ENCODE measurements at places on chromosomes 4 and X.

DNA sequence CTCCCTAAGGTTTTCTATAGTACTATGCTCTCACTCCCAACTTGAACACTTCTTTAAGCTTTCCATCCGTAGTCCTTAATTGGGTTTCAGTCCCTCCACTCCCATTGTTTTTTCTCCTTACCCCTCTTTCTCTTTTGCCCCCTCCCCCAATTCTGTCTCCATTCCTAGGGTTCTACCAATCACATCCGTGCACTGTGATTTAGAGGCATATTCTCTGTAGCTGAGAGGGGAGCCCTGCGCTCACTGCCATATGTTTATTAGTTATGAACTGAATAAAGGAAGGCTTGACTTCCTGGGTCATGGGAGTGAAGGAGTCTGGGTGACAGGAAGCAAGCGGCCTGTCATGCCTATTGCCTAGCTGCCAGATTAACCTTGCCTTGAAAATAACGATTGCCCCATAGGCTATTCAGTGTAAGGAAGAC is 471 bp downstream of the MCTS1 start:
- DNase-seq, result peak; percentile 6

- DNase-seq, result no peak
These were observed 8.8 kb downstream of the FNIP2 start for GRCh38 chr4:158777423-158778155.

DNA sequence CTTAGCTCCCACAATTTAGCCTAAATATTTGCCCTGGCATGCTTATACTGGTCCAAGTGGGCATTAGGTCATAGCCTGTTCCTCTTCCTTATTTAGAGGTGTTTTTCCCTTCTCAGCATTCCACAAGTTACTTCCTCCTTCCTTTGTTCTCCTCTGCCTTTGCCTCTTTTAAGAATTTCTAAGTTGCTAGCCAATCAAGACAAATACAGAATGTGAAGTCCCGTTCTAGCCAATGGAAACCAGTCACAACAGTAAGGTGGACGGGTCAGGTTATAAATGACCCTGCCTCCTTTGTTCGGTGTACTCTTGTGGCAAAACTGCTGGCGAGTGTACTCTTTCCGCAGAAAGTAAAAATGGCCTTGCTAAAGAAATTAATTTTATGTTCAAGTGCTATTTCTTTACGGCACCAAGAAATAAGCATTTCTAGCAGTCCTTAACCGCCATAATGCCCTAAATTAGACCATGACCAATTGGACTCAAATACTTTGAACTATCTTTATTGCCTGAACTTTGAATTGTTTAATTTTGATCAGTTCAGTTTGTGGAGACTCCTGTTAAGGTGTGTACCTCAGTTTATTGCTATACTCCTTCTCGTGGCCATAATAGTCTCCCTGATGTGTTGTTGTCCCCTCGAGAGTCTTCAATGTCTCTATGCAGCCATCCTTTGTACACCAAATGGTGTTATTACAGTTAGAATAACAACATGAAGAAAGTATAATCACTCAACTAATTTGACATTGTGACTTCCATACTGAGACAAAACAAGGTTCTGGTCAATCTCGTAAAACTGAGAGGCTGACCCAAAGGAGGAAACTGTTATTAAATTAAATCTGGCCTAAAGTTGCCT is 1.6 kb upstream of the HADH start:
- DNase-seq, result no peak

GRCh38 chr4:10437735-10438134 is 19.5 kb downstream of the ZNF518B start:
- no peak for DNase-seq

DNA sequence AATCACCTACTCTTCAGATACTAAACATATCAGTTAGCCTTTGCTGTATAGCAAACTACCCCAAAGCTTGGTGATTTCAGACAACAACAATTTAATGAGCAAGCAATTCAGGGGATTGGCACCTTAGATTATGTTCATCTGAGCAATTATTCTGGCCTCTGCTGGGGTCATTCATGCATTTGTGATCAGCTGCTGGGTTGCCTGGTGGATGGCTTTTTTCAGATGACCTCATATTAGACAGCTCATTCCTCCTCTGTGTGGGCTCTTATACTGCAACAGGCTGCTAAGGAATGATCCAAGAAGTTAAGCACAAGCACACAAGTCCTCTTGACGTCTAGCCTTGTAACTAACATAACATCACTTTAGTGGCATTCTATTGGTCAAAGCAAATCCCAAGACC is 153.0 kb upstream of the PPP1R2C start:
- DNase-seq, result no peak

- no peak for DNase-seq
These were observed 123.6 kb upstream of the INTU start for GRCh38 chr4:127509155-127509554.

GRCh38 chrX:121122332-121122731 is 74.9 kb downstream of the GLUD2 start:
- no peak for DNase-seq

GRCh38 chrX:121320441-121320840 is 273.0 kb downstream of the GLUD2 start:
- DNase-seq, result no peak

DNA sequence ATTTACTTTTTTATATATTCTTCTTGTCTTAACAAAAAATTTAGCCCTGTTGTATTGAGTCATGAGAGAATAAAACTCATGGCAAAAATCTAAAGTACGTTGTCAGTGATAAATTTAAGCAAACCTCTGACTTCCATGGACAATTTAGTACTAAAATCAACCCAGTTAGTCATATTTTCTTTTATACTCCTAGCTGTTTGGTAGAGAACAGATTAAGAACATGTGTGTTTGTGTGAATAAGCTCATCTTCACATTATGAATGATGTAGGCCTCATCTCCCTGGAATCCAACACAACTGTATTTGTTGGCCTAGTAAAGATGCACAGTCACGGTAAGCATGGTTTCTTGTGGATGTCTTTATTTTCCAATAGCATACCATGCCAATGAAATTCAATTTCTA is 40.8 kb upstream of the FAM47B start:
- no peak for DNase-seq

- no peak for DNase-seq
These were observed 3.3 kb upstream of the AWAT2 start for GRCh38 chrX:70052895-70053615.

GRCh38 chr4:70603856-70604255 is 11.8 kb downstream of the AMBN start:
- no peak for DNase-seq

- DNase-seq, result no peak
These were observed 38.0 kb downstream of the APBB2 start for GRCh38 chr4:41176340-41176739.

- DNase-seq, result no peak
These were observed 186.0 kb downstream of the HHIP start for GRCh38 chr4:144831971-144832370.

- DNase-seq, result no peak
These were observed 64.0 kb downstream of the PTTG2 start for GRCh38 chr4:38024206-38024509.

DNA sequence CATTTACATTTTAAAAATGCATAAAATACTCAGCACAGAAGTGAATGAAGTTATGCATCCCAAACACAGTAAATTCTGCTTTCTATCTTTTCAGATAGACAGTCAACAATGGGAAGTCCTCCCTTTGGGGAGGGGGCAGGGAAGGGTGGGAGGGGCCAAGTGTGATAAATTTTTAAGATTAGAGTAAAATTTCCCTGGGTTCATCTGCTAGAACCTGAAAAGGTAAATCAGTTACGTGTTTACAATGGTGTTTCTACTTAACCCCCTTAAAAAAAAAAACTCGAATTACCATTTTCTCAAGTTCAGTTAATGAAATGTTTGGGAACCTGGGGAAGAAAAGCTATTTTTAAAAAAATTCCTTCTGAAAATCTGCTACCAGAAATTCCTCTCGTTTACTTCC is 9.1 kb downstream of the PITX2 start:
- no peak for DNase-seq

DNA sequence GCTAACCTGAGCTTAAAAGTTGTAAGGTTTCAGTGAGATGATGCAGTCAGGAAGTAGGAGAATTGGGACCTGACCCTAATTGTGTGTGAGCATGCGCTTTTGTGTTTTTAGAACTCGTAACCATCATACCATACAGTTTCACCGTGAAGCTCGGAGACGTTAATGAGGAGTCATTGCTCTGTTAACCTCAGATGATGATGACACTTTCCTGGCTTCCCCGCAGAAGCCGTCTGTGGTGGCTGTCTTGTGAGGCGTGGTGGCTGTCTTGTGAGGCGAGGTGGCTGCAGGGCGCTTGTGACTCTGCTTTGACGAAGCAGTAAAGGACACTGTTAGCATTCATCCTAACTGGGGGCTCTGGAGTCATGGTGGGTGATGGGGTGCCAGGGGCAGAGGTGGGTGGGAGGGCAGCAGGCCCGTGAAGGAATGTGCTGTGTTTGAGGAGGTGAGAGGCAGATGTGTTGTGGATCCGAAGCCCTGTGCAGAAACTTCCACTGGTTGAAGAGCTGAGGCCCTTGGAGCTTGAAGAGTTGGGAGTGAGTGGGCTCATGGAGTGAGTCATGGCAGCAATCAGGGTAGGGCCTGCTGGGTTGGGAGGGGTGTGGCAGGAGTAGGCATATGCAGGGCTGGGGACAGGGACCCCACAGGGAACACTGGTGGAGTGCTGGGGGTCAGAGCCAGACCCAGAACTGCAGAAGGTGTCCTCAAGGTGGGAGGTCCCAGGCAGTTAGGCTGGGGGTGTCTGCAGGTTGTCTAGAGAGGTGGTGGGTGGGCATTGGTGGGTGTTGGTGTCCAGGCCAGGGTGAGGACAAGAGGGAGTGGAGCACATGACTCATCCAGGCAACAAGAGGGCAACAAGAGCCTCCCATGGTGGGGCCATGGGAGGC is 57.4 kb downstream of the NSD2 start:
- no peak for DNase-seq

DNA sequence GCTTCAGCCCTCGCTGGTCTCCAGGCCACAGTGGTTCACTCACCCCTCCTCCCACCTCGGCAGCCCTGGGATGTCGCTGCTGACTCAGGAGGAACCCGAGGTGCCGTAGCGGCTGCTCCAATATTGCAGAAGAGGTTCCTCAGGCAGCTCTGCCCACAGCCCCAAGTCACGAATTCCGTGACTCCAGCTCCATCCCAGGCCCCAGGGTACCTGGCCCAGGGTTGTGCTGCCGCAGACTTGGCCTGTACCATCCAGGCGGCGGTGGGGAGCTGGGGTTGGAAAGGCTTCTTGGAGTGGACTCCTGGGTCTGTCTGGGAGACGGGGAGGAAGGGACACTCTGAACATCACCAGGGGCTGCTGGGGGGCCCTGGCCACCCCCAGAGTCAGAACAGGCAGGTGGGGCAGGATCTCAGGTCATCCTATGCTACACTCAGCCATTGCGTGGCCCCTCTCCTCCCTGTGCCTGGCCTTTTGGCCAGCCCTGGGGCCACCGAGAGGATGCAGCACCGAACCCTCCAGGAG is 728 bp upstream of the HGFAC start:
- DNase-seq, result no peak

DNA sequence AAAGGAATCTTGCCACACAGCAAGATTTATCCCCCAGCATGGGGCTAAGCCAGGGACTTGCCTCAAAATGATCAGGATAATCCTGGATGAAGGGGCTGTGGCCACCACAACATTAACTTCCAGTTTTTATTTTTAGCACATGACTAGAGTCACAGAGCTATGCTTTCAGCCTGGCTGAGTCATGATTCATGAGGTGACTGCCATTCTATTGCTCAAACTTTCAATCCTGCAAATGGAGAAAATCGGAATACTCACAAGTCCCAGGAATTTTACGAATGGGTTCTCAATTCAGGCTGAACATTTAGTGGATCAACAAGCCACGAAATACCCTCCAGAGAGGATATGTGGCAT is 70.7 kb upstream of the HPGD start:
- peak; percentile 19 for DNase-seq

DNA sequence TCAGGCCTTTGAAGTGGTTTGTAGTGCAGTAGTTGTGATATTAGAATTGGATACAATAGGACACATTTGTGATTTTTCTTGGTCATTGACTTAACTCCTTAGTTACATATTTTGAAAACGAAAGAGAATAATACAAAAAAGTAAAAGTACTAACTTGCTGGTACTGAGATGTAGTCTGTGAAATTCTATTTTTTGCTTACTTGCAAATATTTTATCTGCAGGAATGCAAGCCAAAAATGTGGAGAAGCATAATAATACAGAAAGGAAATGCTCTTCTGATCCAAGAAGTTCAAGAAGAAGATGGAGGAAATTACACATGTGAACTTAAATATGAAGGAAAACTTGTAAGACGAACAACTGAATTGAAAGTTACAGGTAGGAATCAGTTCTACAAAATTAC is 46.7 kb upstream of the TEX13A start:
- no peak for DNase-seq

GRCh38 chr4:157564771-157565170 is 344.2 kb downstream of the GRIA2 start:
- DNase-seq, result no peak

GRCh38 chr4:113394730-113395530 is 345.5 kb downstream of the ANK2 start:
- DNase-seq, result peak; percentile 84

DNA sequence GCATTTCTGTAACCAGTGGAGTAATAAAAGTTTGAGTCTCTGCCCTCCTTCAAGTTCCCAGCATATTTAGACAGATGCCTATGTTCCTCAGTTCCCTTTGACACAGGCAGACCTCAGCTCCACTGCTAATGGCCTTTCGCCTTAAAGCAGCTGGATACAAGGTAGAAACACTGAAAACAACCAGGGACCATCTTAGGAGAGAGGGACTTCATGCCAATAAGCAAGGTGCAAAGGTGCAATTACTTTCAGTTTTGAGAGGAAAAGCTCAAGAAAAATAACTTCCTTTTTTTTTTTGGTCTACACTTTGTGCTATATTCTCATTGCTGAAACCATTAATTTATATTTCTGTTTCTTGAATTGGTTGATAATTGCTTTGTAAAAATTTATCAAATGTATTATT is 781.9 kb upstream of the GALNTL6 start:
- no peak for DNase-seq

DNA sequence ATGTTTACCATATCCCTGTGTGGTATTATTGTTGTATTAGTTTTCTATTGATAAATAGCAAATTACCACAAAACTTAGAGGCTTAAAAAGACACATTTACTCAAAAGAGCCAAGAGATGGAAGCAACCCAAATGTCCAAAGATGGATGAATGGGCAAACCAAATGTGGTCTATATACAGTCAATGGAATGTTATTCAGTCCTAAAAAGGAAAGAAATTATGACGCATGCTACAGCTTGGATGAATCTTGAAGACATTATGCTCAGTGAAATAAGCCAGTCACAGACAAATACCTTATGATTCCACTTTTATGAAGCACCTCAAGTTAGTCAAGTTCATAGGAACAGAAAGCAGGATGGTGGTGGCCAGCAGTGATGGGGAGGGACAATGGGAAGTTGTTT is 144.7 kb downstream of the QDPR start:
- no peak for DNase-seq

- peak; percentile 2 for DNase-seq
These were observed 256.8 kb upstream of the VCX start for GRCh38 chrX:7586126-7586525.

GRCh38 chr4:98778206-98778605 is 119.8 kb upstream of the TSPAN5 start:
- no peak for DNase-seq

DNA sequence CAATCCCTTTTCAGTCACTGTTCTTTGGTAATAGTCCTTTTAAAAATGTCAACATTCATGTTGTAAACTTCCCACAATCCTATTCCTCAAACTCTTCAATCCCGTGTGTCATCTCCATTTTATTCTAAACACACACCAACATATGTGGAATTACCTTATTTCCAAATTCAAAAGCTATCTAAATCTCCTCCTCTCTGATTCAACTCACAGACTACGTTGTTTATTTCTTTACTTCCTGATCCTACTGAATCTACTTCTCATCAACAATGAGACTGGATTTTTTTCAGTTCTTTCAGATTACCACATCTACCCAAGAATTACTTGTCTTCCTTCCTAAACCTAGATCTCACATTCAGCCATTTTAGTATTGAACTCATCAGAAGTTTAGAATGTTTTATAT is 188.2 kb downstream of the GABRB1 start:
- DNase-seq, result no peak

All from ACHN (cell line).